Bladder microvascular endothelial cell (primary cell): ENCODE measurements at places on chromosomes 3 and 15. TPM values are rescaled to one million over a fixed set of nuclear protein-coding genes. Genes with fewer than 3 reads are reported as not detected.

FANCI gene
- 27.7 and 30.9 TPM in 2 replicates for total RNA-seq

ARNT2 gene
- under 0.01 and 0.44 TPM in 2 replicates for total RNA-seq

CPLX3 gene
- not detected in 2 replicates for total RNA-seq

ZNF35 gene
- total RNA-seq, result 9.2 and 15.6 TPM in 2 replicates

ABCC5 gene
- total RNA-seq, result 7.9 and 17.1 TPM in 2 replicates

DGKG gene
- 0.16 and 0.94 TPM in 2 replicates for total RNA-seq

MYO5C gene
- 19.4 and 23.3 TPM in 2 replicates for total RNA-seq

SMCO1 gene
- total RNA-seq, result not detected in 2 replicates

WNT7A gene
- total RNA-seq, result not detected in 2 replicates

LDHAL6B gene
- total RNA-seq, result not detected in 2 replicates
